ENCODE measurements at places on chromosomes 5 and 9. TPM values are rescaled to one million over a fixed set of nuclear protein-coding genes. Genes with fewer than 3 reads are reported as not detected.

Gene PCDHB4
- total RNA-seq, result not detected

Gene F2RL2
- not detected for total RNA-seq

Gene RNF208
- total RNA-seq, result 5.0 TPM

Gene NINJ1
- 35.0 TPM for total RNA-seq

Gene SPATA9
- not detected for total RNA-seq
